ENCODE measurements at places on chromosomes 2 and 18. TPM values are rescaled to one million over a fixed set of nuclear protein-coding genes. Genes with fewer than 3 reads are reported as not detected.

The WDR35 gene
- total RNA-seq: 3.5 TPM

The MC2R gene
- total RNA-seq: under 0.01 TPM

The SEMA4F gene
- 2.0 TPM for total RNA-seq

The PRKAG3 gene
- total RNA-seq: not detected

The NFATC1 gene
- 23.9 TPM for total RNA-seq

The LTBP1 gene
- 13.6 TPM for total RNA-seq

The SERPINB3 gene
- total RNA-seq: not detected

The HOXD13 gene
- not detected for total RNA-seq

The EGR4 gene
- 0.52 TPM for total RNA-seq

The TOGARAM2 gene
- 0.73 TPM for total RNA-seq

The WNT6 gene
- not detected for total RNA-seq

The EXOC6B gene
- 9.0 TPM for total RNA-seq

Measured in mononuclear cell (primary cell).